ENCODE measurements at places on chromosomes 4 and X. TPM values are rescaled to one million over a fixed set of nuclear protein-coding genes. Genes with fewer than 3 reads are reported as not detected.

GRCh38 chrX:9519546-9520216, 54.8 kb downstream of the TBL1X start:
- DNase-seq = no peak

Gene PSAPL1
- total RNA-seq = 0.12 TPM

- DNase-seq = no peak
Observed at GRCh38 chr4:62402088-62402806, 1202.1 kb downstream of the ADGRL3 start.

- peak; percentile 62 for DNase-seq
Observed at GRCh38 chrX:124388562-124388961, 42.2 kb downstream of the SH2D1A start.

GRCh38 chrX:43693602-43694406, 37.7 kb downstream of the MAOA start:
- no peak for DNase-seq

GRCh38 chr4:150127757-150128156, 49.5 kb downstream of the DCLK2 start:
- DNase-seq = no peak

DNA sequence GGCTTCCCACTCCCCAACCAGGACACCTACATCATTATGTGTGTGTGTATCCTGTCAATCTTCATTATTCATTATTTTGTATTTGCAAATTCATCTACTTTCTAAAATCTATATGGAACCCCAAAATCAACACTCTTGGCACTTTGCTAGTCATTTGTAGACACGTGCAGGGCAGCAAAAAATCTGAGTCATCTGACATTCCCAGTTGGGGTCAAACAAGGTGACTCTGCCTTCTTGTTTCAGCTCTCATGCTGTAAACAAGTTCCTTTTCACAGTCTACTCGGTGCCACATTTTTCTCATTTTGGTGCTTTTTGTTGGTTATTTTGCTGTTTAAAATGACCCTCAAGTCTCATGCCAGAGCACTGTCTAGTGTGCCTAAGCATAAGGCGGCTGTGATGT, 5.9 kb downstream of the MRFAP1L1 start:
- DNase-seq = no peak

GRCh38 chrX:30874851-30875250, 14.2 kb downstream of the TAB3 start:
- DNase-seq = no peak

Gene VCX3B
- total RNA-seq = not detected

Gene RIBC1
- 0.86 TPM for total RNA-seq

- DNase-seq = no peak
Observed at GRCh38 chrX:3777416-3777815, 64.0 kb upstream of the PRKX start.

DNA sequence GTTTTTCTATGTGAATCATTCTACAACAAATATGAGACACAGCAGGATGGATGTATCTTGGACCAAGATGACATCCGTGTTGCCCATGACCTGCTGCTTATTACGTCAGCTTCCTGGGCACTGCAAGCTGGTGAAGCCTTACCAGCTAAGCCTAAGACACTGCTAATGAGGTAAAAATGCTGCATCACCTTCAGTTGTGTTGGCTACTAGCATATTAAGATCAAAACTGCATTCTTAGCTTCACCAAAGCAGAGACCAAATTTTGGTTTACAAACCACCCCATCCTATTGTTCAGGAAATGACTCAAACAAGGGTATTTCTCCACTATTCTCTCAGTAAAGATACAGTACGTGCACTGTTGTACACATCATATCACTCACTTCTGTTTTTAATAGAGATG, 50.3 kb downstream of the MAML3 start:
- DNase-seq = no peak

- DNase-seq = no peak
Observed at GRCh38 chr4:125433453-125433852, 118.7 kb downstream of the FAT4 start.

DNA sequence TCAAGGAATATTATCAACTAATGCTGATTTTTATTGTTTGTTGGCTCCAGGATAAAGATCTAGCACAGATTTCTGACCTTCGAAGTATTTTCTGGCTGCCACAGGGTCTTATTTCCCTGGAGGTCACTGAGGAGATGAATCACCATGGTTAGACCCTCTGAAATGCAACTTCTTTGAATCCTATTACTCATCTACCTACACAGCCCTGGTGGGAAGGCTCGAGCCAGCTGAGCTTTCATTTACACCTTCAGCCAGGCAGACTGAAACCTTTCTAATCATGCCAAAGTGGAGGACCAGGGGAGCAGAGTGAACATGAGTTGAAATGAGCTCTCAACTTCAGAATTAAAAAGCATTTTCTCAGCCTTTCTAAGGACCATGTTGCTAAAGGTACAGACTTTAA, 130.5 kb downstream of the SMIM20 start:
- DNase-seq = no peak

GRCh38 chrX:39293203-39293602, 491.9 kb downstream of the MID1IP1 start:
- no peak for DNase-seq

- no peak for DNase-seq
Observed at GRCh38 chr4:4671774-4672349, 130.0 kb upstream of the STX18 start.

Gene UGT2B17
- not detected for total RNA-seq

Gene CDKL5
- total RNA-seq = 9.8 TPM

- DNase-seq = no peak
Observed at GRCh38 chr4:29046186-29046585, 1674.0 kb upstream of the PCDH7 start.

GRCh38 chrX:12441381-12442128, 303.3 kb downstream of the FRMPD4 start:
- no peak for DNase-seq

GRCh38 chr4:7280926-7281690, 88.8 kb downstream of the SORCS2 start:
- no peak for DNase-seq

DNA sequence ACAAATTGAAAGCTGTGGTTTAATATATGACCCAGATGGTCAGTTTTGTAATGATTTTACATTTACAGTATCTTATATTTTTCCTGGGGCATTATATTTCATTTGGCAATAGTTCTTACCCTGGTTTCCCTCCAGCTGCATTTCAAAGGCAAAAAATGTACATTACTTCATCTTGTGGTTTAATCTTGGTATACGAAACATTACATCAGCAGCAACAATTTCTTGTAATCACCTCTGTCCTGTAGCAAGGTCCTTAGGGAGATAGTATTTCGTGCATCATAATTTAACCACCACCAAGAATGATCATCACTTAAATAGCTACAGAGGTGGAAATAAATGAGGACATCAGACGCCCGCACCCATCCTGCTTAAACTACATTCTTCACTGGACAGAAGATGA, 48.8 kb downstream of the HS6ST2 start:
- no peak for DNase-seq

Gene GLRA3
- not detected for total RNA-seq

- DNase-seq = peak; percentile 69
Observed at GRCh38 chr4:173509036-173510001, 20.7 kb downstream of the HAND2 start.

- DNase-seq = no peak
Observed at GRCh38 chr4:108649863-108650211, 562 bp upstream of the OSTC start.

DNA sequence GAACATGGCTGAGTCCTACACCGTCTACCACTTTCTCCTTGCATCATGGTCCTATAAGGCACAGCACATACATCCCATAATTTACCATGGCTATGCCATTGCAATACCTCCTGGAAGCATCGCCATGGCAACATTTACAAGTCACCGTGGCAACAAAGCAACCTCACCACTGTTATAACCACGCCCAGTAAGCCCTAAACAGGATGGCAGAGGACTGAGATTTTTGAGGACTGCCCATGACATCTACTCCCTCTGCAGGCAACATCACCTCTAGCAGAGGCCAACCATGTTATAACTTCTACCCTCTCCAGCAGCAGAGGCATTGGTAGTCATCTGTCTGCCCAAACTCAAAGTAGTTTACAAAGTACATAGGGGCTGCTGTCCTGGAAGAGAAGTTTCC, 29.7 kb downstream of the BCOR start:
- DNase-seq = no peak

Gene SLC34A2
- not detected for total RNA-seq

DNA sequence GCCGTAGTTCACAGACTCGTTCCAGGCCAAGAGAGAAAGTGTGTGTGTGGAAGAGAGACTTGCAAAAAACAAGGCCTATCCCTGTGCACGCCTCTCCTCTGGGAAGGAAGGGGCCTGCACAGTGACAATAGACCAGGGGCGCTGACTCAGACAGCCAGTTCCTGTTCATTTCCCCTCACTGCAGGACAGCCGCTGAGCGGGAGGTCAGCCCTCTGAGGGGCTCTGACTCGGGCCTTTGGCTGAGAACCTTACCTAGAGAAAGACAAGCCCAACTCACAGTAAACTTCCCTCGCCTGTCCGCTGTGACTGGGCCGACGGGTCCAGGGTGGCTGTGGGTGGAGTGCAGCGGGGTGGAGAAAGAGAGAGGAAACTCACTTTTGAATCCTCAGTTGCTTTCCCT, 52.1 kb downstream of the RTL5 start:
- peak; percentile 63 for DNase-seq

GRCh38 chr4:163540977-163541376, 46.5 kb downstream of the TMA16 start:
- no peak for DNase-seq

Gene UVSSA
- total RNA-seq = 7.5 TPM

Gene CXCL10
- 0.28 TPM for total RNA-seq

Gene CYTL1
- total RNA-seq = not detected

GRCh38 chr4:183074288-183074990, 24.6 kb upstream of the WWC2 start:
- DNase-seq = no peak

Gene ASB12
- total RNA-seq = 0.85 TPM

Measured in right atrium auricular region (tissue), 2 donors.